ENCODE measurements at places on chromosomes 1 and 21. TPM values are rescaled to one million over a fixed set of nuclear protein-coding genes. Genes with fewer than 3 reads are reported as not detected.

DNA sequence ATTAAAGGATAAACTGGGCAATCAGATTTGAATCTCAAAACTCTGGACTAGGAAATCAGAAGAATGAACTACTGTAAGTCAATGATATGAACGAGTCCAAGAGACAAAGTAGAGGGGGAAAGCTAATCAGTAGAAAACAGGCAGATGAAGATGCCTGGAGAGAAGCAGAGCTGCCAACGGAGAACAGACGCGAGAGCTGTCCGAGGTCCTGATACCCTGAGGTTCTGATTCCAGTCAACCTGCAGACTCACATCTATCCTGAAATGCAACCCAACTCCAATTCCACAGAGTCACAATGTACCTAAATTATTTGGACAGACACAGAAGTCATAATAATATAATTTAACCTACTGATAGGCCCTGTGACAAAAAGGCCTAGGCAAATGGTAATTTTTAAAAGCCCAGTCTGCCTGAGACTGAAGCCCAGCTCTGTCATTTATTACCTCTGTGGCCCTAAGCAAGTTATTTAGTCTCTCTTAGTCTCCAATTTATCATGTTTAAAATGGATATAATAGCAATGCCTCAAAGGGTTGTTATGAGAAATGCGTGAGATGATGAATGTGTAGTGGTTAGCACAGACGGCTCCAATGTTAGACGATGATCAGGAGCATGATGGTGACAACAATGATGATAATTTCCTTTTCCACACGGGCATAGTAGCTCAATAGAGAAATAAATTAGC, 33.4 kb downstream of the RGS7 start:
- peak; percentile 33 for DNase-seq

GRCh38 chr1:232011961-232012360, 385.4 kb downstream of the DISC1 start:
- DNase-seq: no peak

DNA sequence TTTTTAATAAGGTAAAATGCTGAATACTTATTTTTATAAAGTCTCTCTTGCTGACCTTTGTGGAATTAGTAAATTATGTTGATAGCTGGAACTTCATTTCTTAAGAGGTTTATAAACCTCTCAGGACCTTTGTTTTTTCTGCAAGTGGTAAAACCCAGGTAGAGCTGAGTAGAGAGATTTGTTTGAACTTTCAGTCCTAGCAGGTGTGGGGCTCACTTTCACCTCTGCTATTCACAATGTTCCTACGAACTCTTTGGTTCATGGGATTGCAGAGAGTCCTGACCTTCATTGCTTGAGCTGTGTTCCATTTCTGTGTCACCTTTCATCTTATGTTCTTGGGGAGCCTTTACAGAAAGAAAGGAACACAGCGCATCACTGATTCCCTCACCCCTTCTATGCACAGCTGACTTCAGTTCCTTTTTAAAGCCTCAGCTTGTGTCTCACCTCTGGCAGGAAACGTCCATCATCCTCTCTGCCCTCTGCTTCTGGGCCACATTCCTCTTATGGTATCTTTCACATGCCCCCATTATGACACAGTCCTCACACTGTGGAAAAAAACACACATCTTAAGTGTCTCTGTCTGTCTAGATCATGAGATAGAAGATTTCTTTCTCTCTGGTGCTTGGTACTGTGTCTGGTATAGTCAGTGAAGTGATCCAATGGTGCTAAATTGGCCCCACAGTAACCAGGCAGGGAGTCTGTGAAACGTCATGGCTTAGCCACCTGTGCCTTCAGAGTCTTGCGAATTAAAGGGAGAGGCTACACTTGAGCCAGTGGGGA, 262.5 kb upstream of the B3GALT2 start:
- DNase-seq: peak; percentile 39

GRCh38 chr1:84687714-84688462, 2.4 kb downstream of the SSX2IP start:
- DNase-seq: no peak

The GJA9 gene
- total RNA-seq: not detected

DNA sequence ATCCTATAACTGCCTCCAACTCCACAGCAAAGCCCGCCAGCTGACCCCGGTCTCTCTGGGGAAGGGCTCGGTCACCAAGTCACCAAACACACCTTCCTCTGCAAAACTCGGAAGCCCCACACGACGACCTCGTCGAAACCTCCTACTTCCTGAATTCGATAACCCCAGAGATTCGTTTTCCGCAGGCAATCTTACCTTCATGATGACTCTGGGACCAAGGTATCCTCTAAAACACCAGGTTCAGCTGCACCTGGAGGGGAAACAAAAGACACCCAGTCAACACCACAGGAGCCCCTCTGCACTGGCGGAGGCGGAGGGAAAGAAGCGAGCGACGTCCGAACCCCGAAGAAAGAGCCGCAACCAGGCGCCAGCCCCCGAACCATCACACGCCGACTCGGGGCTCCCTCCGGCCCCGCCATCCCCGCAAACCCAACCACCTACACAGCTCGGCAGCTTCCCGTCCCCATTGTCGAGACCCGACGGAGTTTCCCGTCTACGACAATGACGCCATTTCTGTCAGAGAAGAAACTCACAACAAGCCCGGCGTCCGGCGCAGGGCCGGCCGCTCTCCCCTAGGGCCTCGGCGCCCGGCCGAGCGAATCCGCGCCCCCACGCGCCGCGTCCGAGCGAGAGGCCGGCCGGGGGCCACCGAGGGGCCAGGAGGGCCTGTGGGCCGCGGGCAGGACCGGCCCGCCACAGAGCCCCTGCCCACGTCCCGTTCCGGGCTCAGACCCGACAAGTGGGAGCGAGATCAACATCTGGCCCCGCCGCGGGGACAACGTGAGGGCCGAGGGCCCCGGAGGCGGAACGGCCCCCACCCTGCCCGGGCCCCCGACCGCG, 1.0 kb downstream of the ARID4B start:
- peak; percentile 34 for DNase-seq

DNA sequence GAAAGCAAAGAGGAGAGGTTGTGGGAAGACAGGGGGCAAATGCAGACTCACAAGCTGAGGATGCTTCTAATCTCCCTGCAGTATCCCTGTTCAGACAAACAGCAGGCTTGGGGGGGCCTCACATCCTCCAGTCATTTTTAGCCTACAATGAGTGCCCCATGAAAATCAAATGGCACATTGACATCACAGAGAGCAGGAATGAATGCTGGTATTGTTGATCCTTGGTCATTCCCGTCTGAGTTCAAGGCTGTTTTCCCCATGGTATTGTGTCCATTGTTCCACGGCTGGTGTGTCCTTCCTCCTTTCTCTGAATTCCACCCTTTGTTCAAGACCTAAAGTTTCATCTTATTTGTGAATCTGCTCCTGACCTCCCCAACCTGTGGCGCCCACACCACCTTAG, 545.6 kb downstream of the AJAP1 start:
- DNase-seq: no peak

DNA sequence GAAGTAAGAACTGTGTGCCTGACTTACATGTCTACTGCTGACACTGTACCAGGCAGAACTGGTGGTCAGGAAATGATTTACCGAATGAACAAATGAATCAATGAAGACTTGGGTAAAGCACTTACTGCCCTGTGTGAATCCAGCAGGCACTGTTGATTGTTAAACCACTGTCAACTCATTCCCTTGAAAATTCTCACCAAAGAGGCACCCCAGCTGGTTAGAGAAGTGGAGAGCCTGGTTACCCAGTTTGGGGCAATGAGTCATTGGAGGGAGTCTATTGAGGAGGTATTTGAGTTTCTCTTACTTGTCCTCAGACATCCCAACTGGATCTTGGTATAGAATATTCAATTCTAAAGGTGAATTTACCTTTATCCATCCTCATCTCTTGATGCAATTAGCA, 34.2 kb downstream of the JUN start:
- no peak for DNase-seq

- DNase-seq: peak; percentile 73
Observed at GRCh38 chr1:202144402-202145067, at the start of gene ARL8A. Gene ARL8A (minus strand): TSS chr1:202144737. CDS start chr1:202144572, 165 bp downstream.

- no peak for DNase-seq
Observed at GRCh38 chr1:153698020-153698922, 19.8 kb downstream of the NPR1 start.

- no peak for DNase-seq
Observed at GRCh38 chr1:222046684-222047263, 304.9 kb upstream of the DUSP10 start.

The IL22RA1 gene
- 4.1 TPM for total RNA-seq

The PSRC1 gene
- total RNA-seq: 0.89 TPM

DNA sequence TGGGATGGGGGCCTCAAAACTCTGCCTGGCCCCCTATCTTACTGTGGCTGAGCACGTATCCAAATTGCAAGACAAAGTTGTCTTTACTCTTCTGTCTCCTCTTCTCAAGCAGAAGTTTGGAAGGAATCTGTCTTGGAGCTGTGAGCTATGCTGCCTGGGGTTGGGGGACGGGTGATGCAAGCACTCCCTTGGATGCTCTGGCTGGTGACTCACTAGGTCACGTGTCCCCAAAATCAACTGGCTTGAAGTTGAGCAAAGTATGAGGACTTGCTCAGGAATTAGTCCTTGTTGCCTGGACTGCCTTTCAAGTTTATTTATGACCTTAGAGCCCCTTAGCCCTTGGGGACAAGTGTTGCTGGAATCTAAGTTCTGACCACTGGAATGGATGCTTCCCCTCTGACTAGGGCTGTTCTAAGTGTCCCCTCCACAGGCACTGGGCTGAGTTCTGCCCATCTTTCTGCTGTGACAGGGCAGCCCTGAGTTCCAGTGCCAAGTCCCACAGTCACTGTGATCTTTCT, 269.5 kb downstream of the HHAT start:
- no peak for DNase-seq

GRCh38 chr1:111990878-111991718, 1.6 kb upstream of the KCND3 start:
- peak; percentile 86 for DNase-seq

- no peak for DNase-seq
Observed at GRCh38 chr1:28894785-28895184, 19.6 kb upstream of the EPB41 start.

The TBX19 gene
- total RNA-seq: 1.8 TPM

The PGBD5 gene
- total RNA-seq: 0.37 TPM

GRCh38 chr1:244313346-244313745, 138.4 kb downstream of the ADSS2 start:
- DNase-seq: no peak

The FMO3 gene
- total RNA-seq: 2.3 TPM

DNA sequence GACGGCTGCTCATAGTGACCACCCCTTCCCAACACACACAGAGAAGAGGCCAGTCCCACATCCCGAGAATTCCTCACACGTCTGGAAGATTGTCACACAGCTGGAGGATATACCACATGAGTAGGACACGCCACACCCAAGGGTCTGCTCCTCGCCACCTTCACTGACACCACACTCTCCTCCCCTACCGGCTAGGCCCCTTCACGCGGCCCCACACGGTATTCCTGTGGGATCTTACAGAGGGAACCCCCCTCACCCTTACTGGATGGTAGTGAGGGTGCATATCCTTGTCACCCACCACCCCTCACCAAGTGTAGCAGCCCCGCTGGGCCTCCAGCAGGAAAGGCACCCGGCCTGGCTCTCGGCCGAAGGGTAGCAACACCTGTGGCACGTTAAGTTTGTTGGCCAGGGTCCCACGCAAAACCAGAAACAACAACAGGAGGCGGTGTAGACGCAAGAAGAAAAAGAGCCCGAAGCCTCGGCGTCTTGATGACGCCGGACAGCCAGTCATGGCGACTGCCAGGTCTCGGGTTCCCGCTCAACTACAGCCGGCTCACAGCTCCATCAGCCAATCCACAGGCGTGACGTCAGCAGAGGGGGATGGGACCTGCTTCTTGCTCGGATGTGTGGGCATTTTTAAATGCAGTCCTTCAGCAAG, at the start of gene NUP210L:
Gene NUP210L (minus strand): TSS at position 540 of the 658 bp plus-strand sequence.
- DNase-seq: peak; percentile 73

GRCh38 chr1:169873582-169874199, 20.0 kb downstream of the SCYL3 start:
- no peak for DNase-seq

GRCh38 chr1:30451532-30452125, 271.8 kb downstream of the MATN1 start:
- DNase-seq: no peak

DNA sequence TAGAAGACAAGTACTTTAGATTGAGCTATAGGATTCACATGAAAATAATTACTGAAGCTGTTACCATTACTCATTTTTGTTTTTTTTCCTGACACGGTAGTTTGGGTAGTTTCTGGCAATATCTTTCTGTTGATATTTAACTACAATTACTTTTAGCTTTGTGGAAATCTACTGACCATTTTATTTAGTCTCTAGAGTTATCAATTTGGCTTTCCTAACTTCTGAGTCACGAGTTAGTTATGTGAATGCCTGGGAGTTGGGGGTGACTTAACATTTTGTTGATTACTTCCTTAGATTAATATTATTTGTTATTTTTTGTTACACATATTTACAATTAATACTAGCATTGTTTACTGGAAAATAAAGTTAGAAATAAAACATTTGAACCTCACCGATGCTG, 160.6 kb downstream of the HMCN1 start:
- DNase-seq: no peak

DNA sequence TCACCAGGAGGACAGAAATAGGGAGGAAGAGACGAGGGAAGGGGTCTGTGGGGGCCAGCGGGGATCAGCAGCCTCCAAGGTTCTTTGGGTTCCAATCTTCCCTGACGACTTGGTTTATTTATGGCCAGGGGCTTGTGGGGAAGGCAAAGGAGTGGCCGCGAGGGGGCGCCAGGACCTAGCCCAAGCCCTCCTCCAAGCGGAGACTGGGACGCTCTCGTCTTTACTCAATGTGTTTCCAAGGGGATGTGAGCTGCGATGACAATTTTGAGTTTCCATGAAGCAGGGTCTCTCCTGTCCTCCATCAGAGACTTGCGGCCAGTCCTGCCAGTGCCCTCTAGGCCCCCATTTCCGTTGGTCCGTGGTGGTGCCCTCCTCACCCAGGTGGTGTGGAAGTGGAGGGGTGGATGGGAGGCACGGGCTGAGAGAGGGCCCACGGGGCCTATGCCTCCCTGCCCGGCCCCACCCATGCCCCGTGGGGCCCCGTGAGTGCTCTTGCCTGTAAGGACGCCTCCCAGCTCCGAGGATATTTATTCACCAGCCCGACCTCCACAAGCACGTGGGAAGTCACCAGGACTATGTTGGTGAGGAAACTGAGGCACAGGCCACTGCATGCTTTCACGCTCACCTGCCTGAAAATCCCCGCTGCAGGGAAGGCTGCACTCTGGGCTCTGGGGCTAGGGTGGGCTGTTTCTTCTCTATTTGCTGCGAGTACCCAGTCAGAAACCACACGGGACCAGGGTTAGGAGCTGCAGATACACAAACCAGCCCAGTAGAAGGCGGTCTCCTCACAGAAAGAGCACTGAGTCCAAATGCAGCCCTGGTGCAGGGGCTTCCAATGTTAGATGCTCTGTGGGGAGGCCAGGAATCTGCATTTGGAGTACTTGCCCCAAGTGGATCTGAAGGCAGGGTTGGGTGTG, 26.5 kb downstream of the DMRTB1 start:
- peak; percentile 95 for DNase-seq

- DNase-seq: no peak
Observed at GRCh38 chr1:10608690-10609089, 133.9 kb downstream of the PEX14 start.

DNA sequence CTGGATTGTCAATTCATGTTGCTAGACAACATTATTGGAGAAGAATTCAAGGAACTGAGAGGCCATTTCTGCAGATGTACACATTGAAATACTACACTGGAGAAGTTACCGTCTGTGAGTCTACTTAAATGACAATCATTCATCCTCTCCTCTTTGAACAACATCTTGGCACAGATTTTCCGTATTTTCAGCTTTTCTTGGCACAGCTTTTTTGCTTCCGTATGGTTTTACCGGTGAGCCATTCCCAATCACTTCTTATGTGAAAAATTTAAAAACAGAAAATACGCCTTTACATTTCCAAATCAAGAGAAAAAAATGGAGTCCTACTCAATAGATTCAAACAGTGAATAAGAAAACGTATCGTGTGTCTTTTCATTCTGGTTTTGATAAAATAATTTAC, 1493.7 kb downstream of the AMY1C start:
- DNase-seq: no peak

All from stomach (tissue), 19 donors.